ENCODE measurements at places on chromosomes 7 and 10.

GRCh38 chr7:100166970-100167911, 1.2 kb downstream of the GAL3ST4 start:
- DNase-seq: no peak

DNA sequence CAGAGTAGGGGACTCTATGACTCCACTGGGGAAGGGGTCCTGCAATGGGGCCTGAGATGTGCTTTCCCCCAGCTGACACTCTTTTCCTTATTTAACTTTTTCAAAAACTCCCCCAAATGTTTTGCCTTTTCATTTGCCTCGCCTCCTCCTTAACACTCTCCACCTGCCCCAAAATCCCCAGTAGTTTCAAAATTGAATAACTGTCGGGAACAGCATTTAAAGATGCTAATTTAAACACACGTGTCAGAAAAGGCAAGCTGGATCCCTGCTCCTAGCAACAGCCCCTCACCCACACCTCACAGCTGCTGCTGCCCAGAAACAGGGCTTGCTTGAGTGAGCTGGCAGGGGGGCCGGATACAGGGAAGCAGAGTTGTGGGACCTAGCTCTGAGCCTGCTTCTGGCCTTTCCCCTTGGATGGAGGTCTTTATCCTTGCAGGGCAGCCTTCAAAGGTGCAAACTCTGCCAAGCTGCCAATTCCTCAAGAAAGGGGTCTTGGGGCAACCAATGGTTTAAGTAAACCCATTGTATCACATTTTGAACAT, 115.3 kb downstream of the KCNMA1 start:
- DNase-seq: no peak

DNA sequence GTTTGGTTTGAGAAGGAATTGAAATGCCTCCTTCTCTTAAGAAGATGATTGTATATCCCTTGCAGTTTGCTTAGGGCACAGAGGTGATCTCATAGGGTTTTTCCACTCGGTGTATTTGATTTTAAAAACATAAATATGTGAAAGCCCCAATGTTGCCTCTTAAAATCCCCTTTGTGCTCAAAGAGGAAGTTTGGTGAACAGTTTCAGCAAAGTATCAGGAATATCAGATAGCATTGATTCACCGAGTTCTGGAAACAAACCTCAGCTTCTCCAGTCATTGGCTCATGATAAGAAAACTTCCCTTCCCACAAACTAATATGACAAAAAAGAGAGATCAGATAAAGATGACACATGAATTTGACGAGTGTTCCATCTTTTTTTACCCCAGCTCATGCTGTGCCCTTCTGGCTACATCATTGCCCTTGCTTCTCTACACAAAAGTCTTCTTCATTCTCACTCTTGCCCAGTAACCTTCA, 20.1 kb upstream of the SMNDC1 start:
- peak; percentile 15 for DNase-seq

DNA sequence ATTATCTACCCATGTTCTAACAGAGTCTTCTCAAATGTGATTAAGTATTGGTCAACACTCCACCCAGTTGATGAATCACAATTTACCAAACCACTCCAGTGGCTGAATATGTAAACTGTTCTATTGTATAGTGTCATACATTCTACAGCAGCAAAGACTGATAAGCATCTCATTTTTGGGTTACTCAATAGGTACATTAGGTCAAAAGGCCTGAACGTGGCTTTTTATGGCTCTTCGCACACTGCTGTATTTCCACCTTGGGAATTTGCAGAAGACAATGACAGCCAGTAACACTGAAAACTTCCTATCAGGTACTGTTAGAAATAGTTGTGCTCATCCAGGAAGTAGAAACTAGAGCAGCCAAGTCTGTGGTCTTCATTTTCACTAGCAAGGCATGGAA, 166.9 kb downstream of the GLI3 start:
- no peak for DNase-seq

GRCh38 chr10:30705101-30705624, 75.6 kb upstream of the LYZL2 start:
- DNase-seq: peak; percentile 68

GRCh38 chr7:103866919-103867318, 122.5 kb downstream of the RELN start:
- DNase-seq: no peak

DNA sequence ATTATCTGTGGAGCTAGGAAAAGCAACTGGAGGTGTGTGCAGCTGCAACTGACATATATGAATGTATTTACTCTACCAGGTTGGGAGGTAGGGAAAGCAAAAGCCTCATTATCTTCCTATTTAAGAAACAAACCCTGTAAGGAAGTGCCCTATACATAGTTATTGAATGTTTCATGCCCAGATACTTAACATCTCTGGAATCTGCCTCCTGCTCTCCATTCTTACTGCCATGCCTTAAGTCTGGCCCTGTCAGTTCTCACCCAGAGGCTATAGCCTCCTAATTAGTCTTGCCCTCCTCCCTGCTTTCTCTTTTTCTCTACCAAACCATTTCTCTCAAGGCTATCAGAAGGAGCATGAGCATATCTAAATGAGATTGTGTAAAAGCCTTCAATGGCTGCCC, 542.6 kb upstream of the LRRN3 start:
- DNase-seq: no peak

GRCh38 chr7:44150466-44150832, 9.3 kb upstream of the MYL7 start:
- DNase-seq: no peak

- no peak for DNase-seq
These were observed 780.3 kb downstream of the LRMDA start for GRCh38 chr10:76211691-76212090.

DNA sequence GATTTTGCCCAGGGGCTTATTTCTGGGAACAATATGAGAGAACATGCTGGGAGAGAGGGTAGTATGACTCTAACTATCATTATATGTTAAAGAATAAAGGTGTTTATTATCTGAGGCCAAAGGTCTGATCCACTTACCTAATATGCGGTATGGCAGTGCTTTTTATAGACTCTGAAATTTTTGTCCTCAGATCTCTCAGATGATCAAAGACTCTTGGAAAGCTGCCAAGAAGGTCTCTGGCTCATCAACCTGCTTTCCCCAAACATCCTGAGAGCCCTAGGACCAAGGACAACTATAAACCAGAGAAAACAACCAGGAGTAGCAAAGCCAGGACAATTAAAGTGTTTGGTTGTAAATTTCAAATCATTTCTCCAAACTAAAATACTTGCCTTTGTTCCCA, 255.7 kb upstream of the LRRN3 start:
- no peak for DNase-seq

DNA sequence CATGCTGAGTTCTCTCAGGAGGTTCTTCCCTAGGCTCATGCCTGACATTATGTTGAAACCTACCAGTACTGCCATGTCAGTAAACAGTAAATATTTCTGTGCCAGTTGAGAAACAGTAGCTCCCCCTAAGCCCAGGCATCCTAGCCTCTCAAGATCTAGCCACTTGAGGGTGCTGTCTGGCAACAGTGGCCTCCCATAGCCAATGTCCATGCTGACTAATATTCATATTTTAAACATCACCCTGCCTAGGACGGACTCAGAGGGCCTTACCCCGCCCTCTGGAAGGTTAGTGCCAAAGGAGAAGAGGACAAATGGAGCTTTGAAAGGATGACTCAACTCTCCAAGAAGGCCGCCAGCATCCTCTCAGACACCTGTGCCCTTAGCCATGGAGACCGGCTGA, 7.7 kb downstream of the ACSM6 start:
- DNase-seq: no peak

GRCh38 chr10:93032105-93032808, 28.3 kb upstream of the CYP26C1 start:
- no peak for DNase-seq

GRCh38 chr7:90816511-90817142, 220.5 kb downstream of the CDK14 start:
- peak; percentile 80 for DNase-seq

GRCh38 chr10:27526242-27526641, 22.1 kb downstream of the RAB18 start:
- DNase-seq: no peak

GRCh38 chr7:88200261-88200660, 19.6 kb downstream of the SRI start:
- DNase-seq: no peak

DNA sequence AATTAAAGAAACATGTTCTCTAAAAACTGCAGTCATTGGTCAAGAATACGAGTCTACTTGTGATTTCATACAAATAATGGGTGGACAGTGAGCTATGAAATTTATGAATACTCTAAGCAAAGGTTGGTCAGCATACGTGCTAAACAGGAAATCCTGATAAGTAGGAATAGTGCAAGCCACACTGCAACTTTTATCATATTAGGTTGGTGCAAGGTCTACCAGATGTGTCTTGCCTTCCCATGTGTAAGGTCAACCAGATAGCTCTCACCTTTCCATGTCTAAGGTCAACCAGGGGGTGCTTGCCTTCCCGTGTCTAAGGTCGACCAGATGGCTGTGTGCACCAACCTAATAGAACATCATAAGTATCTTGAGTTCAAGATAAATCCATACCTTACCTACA, 2.0 kb upstream of the ITGB1 start:
- no peak for DNase-seq

DNA sequence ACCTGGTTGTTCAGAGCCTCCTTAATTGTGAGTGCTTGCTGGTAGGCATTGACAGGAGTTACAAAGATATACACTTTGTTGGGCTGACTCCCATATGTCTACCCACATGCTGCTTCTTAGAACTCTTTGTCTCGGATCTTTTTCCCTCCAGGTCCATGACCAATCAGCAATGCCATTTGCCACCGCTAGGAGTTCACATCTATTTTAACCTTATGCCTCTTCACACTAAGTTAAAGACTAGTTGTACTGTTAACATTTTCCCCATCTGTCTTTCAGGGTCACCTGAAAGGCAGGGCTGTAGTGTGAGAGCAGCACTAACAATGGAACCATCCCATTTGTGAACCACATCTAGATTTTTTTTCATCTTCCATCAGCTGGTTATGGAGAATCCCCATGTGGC, 226.7 kb upstream of the NPY start:
- no peak for DNase-seq

- DNase-seq: no peak
These were observed 356.4 kb downstream of the ANKRD7 start for GRCh38 chr7:118580743-118581382.

GRCh38 chr7:135536150-135536549, 21.6 kb upstream of the NUP205 start:
- DNase-seq: no peak

- DNase-seq: no peak
These were observed 391.1 kb downstream of the RPS24 start for GRCh38 chr10:78424723-78425122.

- DNase-seq: no peak
These were observed 165.6 kb downstream of the AVL9 start for GRCh38 chr7:32660936-32661335.

DNA sequence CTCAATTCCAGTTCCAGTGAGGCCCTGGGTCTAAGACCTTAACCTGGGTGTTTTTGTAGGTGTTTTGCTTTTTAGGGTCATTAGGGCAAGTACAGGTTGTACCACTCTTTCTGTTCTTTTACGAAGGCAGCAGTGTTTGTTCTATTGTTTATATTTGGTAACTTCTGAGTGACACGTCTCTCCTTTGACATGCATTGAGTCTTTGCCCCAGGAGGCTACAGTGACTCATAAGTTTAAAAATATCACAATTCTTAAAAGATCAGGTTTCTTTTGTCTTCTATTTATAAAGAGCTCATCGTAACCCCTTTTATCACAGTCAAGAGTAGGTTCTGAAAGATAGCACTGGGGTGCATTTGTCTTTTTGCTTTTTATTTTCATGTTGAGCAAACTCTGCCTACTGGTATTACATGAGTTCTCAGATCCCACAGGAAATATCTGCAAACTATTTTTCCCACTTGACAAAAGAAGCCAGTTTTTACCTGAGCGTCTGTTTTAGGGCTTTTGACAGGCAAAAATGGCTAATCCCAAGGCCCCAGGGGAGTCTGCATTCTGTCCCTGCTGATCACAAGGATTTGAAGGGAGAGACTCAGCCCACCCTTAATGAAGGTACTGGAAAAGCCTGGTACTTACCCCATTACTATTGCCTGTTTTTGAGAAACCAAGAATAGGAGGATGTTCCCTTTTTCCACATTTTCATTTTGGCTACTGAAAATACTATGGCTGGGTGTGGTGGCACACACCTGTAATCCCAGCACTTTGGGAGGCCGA, 7.9 kb downstream of the NUDT13 start:
- no peak for DNase-seq

GRCh38 chr7:29421010-29421956, 142.4 kb upstream of the PRR15 start:
- DNase-seq: no peak

DNA sequence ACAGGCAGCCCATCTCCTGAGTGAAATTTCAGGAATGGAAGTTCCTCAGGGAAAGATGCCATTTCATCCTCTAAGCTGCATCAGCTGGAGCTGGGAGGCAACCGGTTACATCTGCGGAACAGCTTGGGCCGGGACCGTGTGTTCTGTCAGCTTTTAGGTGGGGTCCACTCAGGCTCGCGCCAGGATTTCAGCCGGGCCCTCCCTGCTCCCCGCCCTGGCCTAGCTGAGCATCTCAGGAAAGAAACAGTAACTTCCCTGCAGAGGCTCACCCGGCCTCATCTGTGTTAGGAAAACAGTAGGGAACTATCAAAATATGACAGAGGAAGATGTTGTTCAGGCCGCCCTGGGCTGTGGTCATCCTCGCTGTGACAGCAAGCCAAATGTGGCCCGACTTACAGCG, 110.4 kb downstream of the TRIL start:
- DNase-seq: no peak

DNA sequence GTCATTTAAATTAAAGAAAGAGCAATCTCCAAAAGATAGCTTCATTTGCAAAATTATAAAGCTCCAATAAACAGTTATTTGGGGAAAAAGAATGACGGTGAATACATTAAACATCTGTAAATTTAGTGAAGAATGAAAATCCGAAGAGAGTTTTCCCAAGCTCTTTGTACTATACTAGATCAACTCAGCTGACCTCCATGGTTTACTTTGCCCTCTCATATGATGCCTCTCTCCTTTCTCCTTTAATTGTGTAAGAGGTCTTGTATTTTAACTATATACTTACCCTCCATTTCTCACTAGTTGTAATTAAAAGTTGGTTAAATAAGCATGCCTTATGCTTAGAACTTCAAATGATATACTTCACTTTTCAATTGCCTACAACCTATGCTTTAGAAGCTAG, 125.8 kb downstream of the CACNA2D1 start:
- DNase-seq: no peak

DNA sequence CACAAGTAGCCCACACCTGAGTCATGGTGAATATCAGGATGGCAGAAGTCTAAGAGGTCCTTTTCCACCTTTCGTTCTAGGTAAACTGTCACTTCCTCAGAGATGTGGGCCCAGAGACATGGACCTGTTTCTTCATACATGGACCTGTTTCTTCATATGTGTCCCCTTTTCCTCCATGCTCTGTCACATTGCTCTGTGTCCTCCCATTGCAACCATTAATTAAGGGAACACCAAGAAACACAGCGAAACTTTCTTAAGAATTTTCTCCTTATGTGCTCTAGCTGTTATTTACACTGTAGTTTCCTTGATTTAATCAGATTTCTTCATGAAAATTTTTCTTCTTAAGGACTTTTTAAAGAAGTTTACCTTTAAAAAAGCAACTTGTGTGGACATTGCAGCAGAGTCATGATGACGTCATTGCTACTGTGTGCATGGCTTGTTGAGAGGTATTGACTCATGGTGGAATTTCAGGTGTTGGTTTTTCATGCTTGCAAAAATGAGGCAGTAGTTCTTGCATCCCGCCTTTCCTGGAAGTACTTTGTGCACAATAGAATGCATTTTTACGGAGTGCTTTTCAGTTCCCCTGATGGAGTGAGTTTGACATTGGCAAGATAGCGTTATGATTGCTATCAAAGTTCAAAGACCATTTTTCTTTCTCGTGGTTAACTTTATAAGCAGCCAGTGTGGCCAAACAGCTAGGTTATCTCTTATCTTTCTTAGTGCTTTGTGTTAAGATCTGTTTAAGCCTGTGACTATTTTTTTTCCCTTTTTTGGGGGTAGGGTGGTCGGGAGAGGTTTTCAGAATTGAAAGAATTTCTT, 37.7 kb downstream of the CFAP58 start:
- peak; percentile 9 for DNase-seq
